Stimulated activated CD4-positive, alpha-beta T cell treated with anti-CD3 and anti-CD28 coated beads, Interleukin-2, amount 100 ng/mL, for 4 hours (primary cell): ENCODE measurements at places on chromosomes 7 and 10.

DNA sequence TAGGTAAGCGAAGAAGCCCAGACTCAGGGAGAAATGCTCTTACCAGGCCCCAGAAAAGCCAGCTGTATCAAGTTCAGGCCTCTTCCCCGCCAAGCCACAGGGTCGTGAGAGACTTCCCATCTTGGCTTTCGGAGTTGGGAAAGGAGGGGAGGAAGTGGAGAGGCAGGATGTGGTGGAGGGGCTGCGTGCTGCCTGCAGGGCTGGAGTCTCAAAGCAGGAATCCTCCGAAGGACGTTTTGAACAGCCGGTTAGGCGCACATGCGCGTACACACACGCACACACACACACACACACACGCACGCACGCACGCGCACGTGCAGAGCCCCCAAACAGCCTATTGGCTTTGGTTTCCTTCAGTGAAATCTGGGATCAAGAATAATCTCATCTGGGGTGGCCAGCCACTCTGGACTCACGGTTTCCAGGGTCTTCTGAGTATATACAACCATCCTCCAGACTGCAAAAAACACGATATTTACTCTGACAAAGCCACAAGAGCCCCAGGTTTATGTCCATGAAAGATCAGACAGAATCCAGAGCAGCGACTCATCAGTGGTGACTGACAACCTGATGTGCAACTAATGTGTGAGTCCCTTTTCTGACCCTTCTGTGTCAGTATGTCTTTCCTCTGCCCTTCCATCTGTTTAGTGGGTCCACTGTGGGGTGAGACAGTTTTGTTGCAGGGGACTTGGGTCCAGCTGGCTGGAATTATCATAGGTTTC is 115.0 kb upstream of the ZNF438 start:
- no peak for DNase-seq

DNA sequence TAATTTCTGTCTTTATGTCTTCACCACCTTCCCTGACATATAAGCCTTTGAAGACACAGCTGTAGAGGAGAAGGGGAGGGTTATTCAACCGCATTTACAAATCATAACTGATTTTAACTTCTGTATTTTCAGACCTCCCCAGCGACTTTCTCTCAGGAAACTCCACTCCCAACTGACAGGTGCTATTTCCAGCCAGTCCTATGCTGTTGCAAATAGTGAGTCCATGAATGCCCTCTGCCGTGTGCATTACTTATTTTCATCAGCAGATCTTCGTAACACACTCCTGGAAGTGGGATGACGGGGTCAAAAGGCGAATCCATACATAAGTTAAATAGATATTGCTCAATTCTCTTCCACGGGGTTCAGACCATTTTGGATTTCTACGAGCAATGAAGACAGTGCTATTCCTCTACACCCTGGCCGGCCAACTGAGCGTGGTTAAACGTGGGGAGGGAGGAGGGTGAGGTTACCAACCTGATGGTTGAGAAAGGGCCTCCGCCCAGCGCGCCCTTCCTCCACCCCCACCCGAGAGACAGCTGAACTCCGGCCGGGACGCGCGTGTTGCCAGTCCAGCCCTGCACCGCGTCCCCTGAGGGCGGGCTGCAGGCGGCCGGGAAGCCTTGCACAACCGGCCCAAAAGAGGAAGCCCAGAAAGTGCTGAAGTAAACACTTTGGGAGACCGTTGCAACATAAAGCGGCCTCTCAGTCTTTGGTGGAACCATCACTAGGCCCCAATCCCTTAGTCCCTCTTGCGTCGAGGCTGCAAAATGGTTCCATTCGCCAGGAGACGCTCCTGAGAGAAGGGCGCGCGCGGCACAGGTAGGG is at the start of gene APBB1IP:
APBB1IP (plus strand) TSS at position 705 of the 825 bp plus-strand sequence. CDS start 53,986 bp downstream, outside the sequence.
- DNase-seq: no peak

DNA sequence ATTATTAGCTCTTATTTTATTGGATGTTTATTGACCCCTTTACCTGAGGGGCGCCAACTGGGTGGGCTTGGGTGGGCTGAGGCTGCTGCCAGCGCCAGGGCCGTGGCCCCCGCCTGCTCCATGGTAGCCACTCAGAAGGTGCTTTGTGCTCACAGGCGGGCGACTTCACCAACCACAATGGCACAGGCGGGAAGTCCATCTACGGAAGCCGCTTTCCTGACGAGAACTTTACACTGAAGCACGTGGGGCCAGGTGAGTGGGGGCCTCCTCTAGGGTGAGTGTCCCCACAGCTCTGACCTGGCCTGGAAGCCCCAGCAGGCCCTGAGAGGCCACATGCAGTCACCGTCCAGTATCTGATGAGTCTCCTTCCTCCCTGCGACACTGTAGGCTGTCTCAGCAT is 4.1 kb downstream of the PPIF start:
- no peak for DNase-seq

GRCh38 chr7:142626420-142627035 is 122.7 kb upstream of the PRSS1 start:
- DNase-seq: peak; percentile 56

GRCh38 chr7:147903536-147904218 is 686.9 kb upstream of the C7orf33 start:
- no peak for DNase-seq

- no peak for DNase-seq
Observed at GRCh38 chr7:37480041-37481031, 31.7 kb upstream of the ELMO1 start.

DNA sequence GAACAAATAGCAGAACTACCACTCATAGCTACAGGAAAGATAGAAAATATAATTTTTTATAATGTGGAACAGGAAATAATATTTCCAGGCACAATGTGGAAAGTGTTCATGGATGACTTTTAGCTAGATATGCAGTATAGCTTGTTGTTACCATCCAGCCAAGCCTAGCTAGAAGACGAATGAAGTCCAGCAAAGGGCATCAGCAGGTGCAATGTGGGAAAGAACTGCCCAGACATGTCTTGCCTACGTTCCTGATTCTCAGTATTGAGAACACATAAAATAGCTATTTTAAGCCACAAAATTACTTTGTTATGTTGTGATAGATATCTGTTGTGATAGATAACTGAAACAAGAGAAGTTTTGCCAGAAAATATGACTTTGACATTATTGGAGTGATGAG is 1690.0 kb upstream of the LRRTM3 start:
- no peak for DNase-seq

DNA sequence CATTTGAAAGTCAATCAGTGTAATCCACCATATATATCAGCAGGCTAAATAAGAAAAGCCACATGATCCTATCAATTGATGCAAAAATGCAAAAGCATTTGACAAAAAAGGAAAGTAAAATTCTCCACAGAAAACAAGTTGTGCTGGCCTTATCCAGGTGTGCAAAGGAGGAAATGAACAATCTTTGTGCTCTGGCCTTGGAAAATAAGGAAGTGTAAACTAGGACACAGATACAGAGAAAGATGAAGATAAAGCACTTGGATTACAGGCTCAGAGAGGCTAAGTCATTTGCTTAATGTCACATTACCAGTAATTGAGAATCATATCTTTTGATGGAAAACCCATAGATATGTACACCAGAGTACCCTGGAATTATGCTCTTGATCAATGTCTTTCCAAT is 54.5 kb downstream of the CXCL12 start:
- no peak for DNase-seq

- no peak for DNase-seq
Observed at GRCh38 chr7:33868166-33868565, 37.2 kb upstream of the BMPER start.

GRCh38 chr7:34260279-34260678 is 354.9 kb downstream of the BMPER start:
- no peak for DNase-seq

DNA sequence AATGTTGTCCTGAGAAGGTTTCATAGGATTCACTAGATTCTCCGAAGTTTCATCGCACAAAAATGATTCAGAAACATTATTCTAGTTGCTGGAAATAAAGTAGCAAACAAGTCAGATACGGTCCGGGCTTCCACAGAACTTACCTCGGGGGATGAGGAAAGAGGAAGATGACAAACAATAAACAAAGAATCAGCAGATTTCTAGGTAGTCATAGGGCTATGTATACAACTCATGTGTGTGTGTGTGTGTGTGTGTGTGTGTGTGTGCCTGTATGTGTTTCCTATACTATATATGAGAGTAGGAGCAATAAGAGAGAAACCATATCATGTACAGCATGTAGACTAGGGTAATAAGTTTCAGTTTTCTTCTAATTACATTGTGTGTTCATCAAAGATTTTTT is 16.5 kb downstream of the TMEM236 start:
- no peak for DNase-seq

- no peak for DNase-seq
Observed at GRCh38 chr10:10233229-10233628, 784.4 kb upstream of the CELF2 start.

GRCh38 chr10:61791216-61791615 is 110.3 kb upstream of the ARID5B start:
- no peak for DNase-seq

DNA sequence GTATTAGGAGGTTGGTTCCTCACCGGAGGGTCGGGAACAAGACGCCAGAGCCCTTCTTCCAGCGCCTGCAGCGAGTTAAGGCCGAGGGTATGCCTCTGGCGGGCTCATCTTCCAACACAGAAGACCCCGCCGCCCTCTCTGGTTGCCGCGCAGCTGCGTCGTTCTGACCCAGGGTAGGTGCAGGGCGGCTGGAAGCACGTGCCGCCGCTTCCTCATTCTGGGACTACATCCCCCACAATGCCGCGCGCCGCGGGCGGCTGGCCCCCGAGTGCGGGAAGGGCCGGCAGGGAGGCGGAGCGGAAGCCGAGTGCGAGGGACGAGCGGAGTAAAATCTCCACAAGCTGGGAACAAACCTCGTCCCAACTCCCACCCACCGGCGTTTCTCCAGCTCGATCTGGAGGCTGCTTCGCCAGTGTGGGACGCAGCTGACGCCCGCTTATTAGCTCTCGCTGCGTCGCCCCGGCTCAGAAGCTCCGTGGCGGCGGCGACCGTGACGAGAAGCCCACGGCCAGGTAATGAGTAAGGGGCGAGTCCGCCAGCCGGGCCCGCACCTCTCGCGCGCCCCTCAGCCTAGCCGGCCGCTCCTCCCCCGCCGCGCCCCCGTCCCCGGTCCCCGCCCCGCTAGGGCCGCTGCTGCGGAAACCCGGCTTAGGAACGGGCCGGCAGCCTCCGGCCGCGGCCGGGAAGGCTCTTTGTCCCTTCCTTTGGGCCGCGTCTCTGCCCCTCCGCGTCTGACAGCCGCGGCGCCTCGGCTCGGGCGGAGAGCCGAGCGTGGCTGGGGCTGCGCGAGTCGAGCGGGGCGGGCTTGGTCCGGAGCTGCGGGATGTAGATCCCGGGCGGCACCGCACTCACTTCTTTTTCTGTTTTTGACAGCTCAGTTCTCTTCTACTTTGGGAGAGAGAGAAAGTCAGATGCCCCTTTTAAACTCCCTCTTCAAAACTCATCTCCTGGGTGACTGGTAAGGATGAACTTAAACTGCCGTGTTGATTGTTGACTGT is at the start of gene CCDC126:
CCDC126 (plus strand) TSS at position 289 of the 998 bp plus-strand sequence. CDS start 13,934 bp downstream, outside the sequence.
- peak; percentile 75 for DNase-seq

GRCh38 chr10:110356628-110357245 is 52.0 kb upstream of the SMNDC1 start:
- DNase-seq: peak; percentile 57

GRCh38 chr10:120735773-120736371 is 115.3 kb upstream of the WDR11 start:
- DNase-seq: no peak
